ENCODE measurements at places on chromosomes 7 and 10.

GRCh38 chr7:101216860-101217387 lies 457 bp downstream of the PLOD3 start:
- DNase-seq = no peak

DNA sequence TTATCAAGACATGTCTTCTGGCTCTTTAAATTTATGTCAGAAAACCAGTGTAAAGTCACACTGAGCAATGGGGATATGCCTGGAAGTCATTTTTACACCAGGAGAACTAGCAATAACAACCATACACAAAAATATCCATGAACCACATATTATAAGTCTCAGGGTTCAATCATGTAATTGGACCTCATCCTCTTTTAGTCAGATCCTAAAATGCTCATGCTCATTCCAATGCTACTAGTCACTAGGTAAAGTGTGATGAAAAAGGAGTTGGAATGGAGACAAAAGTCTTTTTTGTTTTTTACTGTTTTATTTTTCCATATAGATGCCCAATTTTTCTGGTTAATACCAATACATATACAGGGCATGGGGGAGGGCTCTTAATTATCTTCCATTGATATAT lies 306.1 kb downstream of the DGKB start:
- no peak for DNase-seq

DNA sequence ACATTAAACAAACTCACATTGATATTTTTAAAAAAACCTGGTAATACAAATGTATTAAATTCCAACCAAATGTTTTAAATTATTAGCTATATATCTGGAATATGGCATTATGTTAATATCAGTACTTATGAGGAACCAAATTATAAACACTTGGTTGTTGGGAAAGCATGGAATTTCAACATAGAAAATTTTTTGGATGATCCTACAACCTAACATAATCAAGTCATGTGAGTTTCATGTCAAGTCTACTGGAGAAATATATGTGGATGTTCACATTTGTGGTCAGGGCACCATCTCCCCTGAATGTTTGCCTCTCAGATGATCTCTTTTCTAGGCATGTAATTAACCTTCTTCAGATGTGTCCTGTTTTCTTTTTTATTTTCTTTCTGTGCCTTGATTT lies 5.2 kb upstream of the POT1 start:
- DNase-seq = no peak

GRCh38 chr7:133682364-133683181 lies 429.7 kb downstream of the EXOC4 start:
- no peak for DNase-seq

DNA sequence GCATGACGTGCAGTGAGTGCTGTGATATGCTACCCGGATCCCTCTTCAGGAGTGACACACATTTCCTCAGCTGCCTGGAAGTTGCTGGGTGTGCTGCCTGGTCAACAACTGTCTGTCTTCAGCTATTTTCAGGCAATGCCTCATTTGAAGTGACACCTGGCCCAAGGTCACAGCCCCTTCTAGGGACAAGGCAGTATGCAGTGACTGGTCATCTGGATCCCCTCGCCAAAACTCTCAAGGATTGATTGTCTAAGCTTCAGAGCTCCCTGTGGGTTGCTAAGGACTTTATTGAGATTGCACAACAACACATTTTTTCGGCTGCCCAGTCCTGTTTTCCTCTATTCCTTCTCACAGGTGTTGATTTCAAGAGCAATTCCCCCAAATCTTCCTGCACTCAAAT lies 108.8 kb downstream of the GNAI1 start:
- no peak for DNase-seq

DNA sequence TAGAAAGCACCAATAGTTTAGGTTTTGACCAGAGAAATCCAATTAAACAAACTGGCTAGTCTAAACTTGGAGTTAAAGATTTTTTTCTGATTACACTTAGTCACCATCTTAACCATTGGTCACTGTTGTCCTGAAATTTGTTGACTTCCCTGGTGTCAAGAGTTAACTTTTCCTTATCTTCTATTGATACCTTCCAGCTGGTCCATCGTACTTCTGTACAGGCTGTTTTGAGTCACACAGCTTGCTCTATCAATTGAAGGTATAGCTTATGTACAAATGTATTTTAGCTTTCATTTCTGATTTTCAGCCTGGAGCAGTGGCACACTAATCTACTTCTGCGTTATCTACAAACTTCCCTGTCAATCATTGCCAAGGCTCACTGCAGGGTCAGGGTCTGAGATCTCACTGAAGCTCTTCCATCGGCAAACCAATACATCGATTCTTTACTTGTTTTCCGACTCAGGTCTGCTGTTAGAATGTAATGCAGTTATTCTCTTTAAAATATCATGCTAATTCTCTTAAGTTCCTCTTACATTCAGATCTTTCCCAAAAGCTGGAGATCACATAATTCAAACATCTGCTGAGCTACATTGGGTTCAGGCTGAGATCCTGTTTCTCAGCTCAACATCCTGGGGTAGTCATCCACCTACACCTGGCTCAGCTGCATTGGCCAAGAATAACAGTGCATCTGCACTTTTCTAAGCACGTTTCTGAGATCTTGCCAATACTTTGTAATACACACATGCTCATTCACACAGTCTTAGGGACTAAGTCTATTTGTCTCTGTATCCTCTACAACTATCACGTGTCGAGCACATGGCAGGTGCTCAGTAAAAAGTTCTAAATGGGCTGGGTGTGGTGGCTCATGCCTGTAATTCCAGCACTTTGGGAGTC lies 11.3 kb downstream of the MRPS33 start:
- DNase-seq = no peak

GRCh38 chr7:5773661-5774086 lies 7.8 kb downstream of the RNF216 start:
- no peak for DNase-seq

- DNase-seq = no peak
These were observed 295.2 kb downstream of the GATA3 start for GRCh38 chr10:8349610-8350249.

DNA sequence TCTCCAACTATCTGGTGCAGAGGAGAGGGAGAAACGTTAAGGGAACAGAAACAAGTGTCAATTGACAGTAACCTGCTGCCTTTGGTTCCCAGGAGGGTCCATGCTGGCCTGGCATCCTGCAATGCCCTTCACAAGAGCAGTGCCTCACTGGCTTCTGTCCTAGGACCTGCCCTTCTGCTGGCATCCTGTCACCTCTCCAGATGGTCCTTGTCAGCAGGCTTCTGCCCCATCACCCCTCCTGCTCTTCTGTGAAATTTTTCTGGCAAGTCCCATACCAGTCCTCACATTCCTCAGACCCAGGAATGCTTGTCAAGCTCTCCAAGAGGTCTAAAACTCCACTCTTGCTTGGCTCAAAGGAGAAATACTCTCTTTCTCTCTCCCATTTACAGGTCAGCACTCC lies 34.2 kb downstream of the C10orf67 start:
- DNase-seq = no peak

DNA sequence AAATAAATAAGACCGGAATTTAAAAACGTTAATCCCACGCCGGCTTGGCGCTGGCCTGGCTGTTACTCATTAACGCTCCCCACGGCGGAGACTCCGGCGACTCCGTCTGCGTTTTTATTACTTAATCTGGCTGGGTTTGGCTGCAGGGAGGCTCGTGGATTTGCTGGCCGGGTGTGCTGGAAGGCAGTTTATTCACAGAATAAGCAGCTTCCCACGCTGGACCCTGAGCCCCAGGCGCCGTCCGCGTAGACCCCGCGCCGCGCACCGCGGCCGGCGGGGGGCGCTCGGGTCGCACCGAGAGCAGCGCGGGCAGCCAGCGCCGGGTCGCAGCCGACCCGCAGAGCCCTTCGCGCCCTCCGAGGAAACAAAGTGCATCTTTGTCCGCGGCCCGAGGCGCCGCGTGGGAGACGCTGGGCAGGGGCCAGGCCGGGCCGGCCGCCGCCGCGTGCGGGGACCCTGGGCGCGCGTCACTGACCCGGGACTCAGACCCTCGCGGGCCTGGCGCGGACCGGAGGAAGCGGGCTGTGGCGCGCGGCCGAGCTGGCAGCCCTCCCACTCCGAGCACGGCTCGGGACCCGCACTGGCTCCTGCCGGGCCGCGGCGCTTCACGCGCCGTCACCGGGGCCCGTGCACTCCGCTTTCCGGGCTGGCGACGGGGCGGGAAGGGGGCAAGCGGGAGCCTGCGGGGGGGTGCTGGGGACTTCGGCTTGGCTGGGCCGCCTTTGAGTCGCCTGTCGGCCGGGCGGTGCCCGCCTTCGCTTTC lies 587 bp upstream of the GRK5 start:
- peak; percentile 49 for DNase-seq

DNA sequence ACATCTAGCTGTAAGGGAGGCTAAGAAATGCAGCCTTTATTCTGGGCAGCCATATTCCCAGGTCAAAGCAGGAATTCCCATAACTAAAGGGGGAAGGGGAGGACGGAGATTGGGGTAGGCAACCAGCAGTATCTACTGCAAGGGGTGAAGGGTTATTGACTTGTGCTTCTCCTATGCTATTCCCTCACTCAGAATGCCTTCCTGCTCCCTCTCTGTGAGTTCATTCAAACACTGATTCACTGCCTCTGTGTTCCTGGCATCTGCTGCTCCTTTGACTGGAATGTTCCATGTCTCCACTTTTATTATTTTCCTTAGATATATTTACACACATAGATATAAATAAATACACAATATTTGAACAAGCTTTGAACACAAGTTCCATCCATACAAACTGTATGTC lies 11.1 kb downstream of the HTR7 start:
- DNase-seq = no peak

- no peak for DNase-seq
These were observed 68.8 kb upstream of the GNA12 start for GRCh38 chr7:2912684-2913439.

GRCh38 chr10:122636953-122637352 lies 62.7 kb downstream of the C10orf120 start:
- DNase-seq = no peak

- DNase-seq = no peak
These were observed 36.1 kb downstream of the XPNPEP1 start for GRCh38 chr10:109887243-109887642.

All from T-cell (primary cell).